ENCODE measurements at places on chromosomes 4 and X.

GRCh38 chr4:180811556-180811955 is 1431.6 kb upstream of the TENM3 start:
- DNase-seq: no peak

DNA sequence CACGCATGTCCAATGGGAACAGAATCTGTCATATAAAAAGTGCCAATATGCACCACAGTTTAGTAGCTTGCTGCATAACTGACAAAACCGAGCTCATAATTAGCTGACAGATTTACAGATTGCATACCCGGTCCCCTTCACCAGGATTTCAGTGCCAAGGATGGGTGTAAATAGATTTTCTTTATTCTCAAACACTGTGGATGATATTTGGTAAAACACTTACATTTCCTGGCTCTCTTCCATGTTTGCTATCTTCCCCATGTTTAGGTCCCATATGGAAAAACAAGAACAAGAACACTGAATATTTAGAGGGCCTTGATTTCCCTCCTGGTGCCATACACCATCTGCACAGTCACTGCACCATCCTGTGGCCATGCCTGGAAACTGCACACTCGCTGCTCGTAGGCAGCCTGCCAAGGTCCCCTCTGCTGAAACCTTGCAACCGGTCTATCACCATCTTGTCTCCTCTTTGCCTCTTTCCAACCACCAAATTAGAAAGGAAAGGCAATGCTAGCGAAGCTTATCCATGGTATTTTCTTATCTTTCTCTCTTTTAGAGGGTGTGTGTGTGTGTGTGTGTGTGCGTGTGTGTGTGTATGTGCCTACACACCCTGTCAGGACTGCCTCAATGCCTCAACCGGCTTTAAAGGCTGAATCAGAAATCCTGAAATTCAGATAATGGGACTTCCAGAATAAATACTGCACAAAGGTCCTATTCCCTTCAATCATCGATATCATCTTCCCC is 124.2 kb upstream of the MBNL3 start:
- DNase-seq: peak; percentile 6

GRCh38 chr4:125838924-125839323 is 524.2 kb downstream of the FAT4 start:
- no peak for DNase-seq

GRCh38 chrX:353566-354535 is 32.9 kb downstream of the PPP2R3B start:
- DNase-seq: no peak

- peak; percentile 96 for DNase-seq
Observed at GRCh38 chr4:27270435-27270834, 409.8 kb downstream of the STIM2 start.

- DNase-seq: peak; percentile 24
Observed at GRCh38 chrX:69144838-69145680, 20.2 kb downstream of the PJA1 start.

GRCh38 chr4:6191448-6192130 is 8.8 kb downstream of the JAKMIP1 start:
- DNase-seq: no peak

DNA sequence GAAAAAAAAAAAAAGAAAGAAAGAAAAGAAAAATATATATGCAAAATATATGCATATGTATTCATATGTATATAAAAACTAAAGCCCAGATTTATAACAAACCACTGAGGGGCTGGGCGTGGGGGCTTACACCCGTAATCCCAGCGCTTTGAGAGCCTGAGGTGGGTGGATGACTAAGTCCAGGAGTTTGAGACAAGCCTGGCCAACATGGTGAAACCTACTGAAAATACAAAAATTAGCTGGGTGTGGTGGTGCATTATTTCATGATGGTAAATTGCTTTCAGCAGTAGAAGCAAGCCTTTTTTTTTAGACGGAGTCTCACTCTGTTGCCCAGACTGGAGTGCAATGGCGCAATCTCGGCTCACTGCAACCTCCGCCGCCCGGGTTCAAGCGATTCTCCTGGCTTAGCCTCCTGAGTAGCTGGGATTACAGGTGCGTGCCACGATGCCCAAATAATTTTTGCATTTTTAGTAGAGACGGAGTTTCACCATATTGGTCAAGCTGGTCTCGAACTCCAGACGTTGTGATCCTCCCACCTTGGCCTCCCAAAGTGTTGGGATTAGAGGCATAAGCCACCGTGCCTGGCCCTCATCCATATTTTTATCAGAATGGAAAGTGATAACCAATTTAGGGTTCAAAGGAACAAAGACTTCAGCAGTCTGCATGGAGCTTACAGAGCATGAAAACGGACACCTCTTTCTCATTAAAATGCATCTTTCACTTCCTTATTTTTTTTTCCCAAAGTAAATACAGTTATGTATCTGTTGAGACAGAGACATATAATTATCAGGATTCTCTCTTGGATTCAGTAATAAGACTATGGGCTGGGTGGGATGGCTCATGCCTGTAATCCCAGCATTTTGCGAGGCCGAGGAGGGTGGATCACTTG is 27.7 kb upstream of the MOB1B start:
- no peak for DNase-seq

- DNase-seq: no peak
Observed at GRCh38 chr4:1970926-1971325, 37.8 kb downstream of the NELFA start.

GRCh38 chr4:93764639-93765246 is 63.8 kb upstream of the ATOH1 start:
- DNase-seq: peak; percentile 72

GRCh38 chrX:44875185-44875489 is 2.1 kb downstream of the KDM6A start:
- DNase-seq: no peak

DNA sequence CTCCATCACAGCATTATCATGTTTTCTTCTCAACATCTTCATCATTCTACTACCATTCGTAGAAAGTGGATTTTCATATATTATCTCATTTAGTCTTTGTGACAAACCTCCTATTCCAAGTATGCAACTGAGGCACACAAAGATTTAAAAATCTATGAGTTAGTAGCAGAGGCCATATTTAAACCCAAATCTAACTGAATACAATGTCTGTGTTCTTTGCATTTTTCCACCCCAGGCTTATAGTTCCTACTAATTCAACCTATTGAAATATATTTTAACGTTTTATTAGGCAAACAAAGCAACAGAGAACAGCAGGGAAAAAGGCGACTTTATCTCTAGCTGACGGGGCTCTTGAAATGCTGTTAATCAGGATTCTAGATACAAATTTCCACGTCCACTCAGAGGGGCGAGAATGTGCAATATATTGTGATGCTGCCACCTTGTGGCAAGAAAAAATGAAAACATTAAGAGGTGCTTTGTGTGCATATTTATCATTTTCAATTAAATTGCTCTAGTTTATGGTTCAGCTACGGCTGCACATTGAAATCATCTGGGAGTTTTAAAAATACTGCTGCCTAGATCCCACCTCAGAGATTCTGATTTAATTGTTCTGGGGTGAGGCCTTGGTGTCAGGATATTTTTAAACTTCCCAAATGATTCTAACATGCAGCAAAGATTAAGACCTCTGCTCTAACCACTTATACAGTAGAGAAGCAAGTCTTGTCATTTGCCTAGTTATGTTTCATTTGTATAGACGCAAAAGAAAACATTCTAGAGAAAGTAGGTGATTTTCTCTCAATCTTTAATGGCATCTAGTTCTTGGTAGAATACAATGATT is 315.9 kb downstream of the MAPK10 start:
- DNase-seq: peak; percentile 58

- no peak for DNase-seq
Observed at GRCh38 chr4:622996-623913, 2.1 kb upstream of the PDE6B start.

- no peak for DNase-seq
Observed at GRCh38 chr4:113397114-113397701, 347.8 kb downstream of the ANK2 start.

DNA sequence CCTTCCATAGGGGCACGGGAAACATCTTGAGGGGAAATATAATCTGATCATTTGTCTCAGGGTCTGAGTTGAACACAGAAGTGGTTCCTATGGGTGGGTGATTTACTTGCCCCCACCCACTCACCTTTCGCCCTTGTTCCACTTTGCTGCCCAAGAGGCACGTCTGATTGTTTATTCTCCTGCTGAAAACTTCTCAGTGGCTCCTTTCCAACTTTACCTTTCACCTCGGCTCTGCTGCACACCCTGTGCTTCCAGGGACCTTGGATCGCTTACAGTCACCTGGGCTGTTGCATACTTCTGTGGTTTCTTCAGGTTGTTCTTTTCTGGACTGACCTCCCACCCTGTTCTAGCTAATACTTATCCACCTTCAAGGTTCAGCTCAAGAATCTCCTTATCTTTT is 213.4 kb upstream of the JADE1 start:
- DNase-seq: no peak

DNA sequence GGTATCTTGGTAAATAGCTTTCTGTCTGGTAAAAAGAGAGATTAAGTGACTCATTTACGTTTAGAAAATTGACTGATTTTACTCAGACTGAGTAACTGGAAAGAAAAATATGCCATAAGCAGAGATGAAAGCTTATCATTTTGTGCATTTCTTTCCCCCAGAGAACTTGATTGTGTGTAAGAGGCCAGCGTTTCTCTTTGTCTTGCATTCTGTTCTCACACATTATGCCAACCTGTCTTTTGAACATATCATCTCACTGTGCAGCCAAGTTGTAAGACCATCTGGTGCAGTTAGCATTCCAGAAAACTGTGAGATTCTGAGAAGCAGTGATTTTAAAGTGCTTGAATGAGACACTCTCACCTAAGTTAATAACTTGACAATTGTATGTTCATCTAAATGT is 651.3 kb downstream of the TECRL start:
- no peak for DNase-seq

- DNase-seq: peak; percentile 83
Observed at GRCh38 chrX:23901805-23902204, 5.9 kb downstream of the APOO start.

GRCh38 chrX:120790118-120790517 is 85.5 kb downstream of the CT47B1 start:
- DNase-seq: peak; percentile 76

DNA sequence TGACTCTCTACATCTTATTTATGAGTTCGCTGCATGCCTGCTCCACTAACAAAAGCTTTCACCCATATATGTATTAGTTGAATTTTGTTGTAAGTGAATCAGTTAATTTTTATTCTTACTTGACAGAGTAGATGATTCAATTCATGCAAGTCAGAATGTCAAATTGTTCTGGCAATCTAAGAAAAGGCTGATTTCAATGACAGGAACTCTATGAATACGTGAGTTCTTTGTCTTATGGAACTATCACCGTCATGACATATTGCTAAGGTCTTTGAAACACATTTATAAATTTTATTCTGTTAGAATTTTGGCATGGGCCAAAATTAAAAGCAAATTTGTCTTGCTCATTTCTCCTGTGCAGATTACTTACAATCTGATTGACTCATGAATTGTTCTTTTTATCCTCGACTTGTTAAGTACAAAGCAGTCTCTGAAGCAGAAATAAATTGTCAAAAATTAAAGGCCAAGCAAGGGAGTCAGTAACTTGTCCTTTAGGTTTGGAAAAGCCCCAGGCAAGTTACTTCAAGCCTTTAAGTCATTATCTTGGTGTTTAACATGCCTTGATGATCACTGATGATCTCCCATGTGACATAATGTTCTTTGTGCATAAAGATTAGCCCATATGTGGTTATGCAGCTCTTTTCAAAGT is 89.0 kb upstream of the GC start:
- peak; percentile 10 for DNase-seq

DNA sequence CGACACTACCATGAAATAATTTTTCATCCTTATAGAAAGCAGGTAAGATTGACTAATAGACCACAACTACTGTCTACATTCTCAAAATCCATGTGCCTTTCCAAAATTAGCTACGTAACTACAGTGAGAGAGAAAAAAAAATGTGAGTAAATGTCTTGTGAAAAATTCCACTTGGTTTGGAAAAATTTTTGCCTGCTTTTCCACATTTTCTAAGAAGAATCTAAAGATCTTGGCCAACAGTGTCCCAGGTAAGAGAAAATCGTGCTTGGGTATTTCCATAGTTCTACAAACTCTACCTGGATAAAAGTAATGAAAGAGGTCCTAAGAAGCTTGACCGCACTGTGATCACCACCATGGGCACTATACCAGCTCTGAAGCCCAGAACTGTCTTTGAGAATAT is 1.4 kb upstream of the CLCN3 start:
- DNase-seq: no peak

DNA sequence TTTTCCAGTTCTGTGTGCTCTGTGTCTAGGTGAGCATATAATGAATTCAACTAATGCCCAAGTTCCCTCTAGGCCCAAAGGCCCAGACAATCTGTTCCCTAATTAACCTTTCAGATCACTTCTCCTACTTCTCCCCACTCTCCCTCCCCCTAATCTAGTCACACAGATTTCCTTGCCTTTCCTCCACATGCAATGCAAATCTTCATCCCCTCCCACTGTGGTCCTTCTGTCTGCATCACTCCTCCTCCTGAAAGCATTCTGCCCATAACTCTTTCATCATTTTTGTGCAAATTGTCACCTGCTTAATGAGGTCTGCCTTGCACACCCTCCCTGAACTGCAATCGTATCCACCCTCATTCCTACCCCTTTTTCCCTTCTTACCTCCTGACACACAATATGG is 346.6 kb downstream of the FBXO8 start:
- peak; percentile 92 for DNase-seq

DNA sequence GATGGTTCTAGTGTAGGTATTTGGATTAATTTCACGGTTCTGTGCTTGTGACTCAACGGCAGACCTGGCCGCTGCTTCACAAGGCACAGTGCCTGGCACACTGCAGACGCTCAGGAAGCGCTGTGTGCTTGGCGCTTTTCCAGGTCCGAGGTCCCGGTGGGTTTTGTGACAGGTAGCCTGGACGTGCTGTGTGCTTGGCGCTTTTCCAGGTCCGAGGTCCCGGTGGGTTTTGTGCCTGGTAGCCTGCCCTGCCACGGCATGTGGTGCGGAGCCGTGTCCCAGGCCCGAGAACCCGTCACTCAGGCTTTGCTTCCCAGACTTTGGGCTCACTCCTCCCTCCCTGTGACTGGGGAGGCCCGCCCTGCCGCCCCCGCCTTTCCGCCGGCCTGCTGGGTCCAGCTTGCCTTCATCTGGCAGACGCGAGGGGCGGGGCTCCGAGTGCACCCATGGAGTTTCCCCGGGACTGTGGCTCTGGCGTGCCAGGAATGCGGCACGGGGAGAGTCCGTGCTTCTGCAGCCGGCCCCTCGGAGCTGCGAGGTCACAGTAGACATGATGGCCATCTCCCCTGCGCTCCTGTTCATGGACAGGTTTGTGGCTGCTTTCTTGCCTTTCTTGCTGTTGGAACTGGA is 44.2 kb downstream of the TBC1D14 start:
- peak; percentile 81 for DNase-seq

- DNase-seq: peak; percentile 94
Observed at GRCh38 chrX:48597353-48598264, at the start of gene WDR13. Gene WDR13, plus strand, starts transcription at chrX:48597492. Its CDS starts 505 bp downstream, at chrX:48597997.

- DNase-seq: no peak
Observed at GRCh38 chrX:120036704-120037103, 40.8 kb downstream of the RHOXF2B start.

GRCh38 chr4:174697896-174698295 is 131.2 kb downstream of the GLRA3 start:
- DNase-seq: no peak

DNA sequence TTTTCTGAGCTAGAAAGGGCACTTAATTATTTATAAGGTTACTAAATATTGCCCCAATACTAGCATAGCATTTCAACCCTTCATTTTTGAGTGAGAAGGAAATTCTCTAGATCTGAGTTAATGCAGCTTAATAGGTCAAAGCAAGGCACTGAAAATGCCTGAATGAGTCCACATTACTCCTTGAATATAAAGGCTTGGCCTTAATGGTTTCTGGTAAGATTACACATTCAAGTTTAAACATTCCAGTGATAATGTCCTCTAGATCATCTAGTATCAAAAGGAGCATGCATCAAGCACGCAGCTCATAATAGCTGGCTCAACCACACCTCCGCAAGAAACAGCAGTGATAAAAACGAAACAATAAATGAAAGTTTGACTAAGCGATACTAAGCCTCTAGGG is 87.5 kb downstream of the SPANXN3 start:
- no peak for DNase-seq
